Stimulated activated CD4-positive, alpha-beta T cell treated with anti-CD3 and anti-CD28 coated beads, TNF-alpha, amount 100 ng/mL, for 4 hours (primary cell): ENCODE measurements at places on chromosomes 7 and 10.

DNA sequence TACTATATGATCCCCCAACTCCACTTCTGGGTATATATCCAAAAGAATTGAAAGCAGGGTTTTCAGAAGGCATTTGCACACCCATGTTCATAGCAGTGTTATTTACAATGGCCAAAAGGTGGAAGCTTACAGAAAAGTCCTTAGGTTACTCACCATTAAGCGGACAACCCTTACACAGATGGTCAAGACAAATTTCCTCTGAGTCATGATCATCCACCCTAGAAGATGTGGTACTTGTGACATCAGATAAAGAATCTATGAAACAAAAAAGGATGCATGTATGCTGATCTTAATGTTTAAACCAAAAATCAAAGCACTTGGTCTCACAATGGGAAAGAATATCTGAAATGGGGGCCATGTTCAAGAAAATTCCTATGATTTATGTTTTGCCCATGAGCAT, 31.1 kb downstream of the ZC3HAV1 start:
- no peak for DNase-seq

GRCh38 chr10:73469579-73469978, 26.2 kb downstream of the PPP3CB start:
- DNase-seq = no peak

- no peak for DNase-seq
Observed at GRCh38 chr7:22319424-22320403, 37.2 kb downstream of the RAPGEF5 start.

DNA sequence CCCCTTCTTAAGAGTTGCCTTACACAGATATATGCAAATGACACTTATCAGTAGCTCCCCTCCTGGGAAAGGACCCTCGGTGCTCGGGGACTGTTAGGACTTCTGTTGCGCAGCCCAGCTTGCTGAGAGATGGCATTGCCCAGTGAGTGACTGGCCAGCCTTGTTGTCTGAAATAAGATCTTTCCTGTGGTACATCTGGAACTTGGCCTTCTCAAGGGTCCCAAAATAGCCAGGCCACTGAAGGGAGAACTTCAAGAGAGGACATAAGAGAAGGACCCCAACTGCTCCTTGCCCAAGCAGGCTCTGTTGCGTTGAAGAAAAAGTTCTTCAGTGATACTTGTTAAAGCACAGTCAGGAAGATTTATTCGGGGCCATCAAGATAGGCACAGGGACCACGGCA, 17.3 kb downstream of the BAG3 start:
- no peak for DNase-seq

DNA sequence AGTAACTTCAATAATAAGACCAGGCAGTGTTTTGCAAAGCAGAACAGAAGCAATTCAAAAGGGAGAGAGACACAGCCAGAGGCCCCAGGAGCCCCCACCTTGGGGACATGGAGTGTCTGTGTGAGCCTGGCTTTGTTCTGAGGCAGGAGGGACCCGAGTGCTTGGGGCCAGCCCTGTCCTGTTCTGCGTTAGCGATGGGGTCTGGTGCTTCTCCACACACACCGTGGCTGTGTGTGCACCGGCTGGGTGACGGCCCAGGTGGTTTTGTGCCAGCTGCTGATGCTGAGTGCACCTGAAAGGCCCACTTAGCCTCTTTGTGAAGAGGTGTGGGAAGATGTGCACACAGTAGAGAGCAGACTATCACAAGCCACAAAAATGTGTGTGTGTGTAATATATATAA, 468.9 kb downstream of the DNAJB6 start:
- no peak for DNase-seq

GRCh38 chr10:104894681-104895080, 253.6 kb downstream of the SORCS3 start:
- DNase-seq = no peak

- no peak for DNase-seq
Observed at GRCh38 chr7:94176694-94177200, 172.6 kb upstream of the BET1 start.

DNA sequence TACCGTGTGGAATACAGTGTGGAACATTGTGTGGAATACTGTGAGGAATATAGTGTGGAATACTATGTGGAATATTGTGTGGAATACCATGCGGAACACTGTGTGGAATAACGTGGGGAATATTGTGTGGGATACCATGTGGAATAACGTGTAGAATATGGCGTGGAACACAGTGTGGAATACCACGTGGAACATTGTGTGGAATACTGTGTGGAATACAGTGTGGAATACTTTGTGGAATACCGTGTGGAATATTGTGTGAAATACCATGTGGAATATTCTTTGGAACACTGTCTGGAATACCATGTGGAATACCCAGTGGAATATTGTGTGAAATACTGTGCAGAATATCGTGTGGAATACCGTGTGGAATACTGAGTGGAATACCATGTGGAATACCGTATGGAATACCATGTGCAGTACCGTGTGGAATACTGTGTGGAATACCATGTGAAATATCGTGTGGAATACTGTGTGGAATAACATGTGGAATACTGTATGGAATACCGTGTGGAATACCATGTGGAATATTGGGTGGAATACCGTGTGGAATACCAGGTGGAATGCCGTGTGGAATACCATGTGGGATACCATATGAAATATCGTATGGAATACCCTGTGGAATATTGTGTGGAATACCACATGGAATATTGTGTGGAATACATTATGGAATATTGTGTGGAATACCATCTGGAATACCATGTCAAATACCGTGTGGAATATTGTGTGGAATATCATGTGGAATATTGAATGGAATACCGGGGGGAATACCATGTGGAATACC, 133.1 kb upstream of the CHST15 start:
- no peak for DNase-seq

DNA sequence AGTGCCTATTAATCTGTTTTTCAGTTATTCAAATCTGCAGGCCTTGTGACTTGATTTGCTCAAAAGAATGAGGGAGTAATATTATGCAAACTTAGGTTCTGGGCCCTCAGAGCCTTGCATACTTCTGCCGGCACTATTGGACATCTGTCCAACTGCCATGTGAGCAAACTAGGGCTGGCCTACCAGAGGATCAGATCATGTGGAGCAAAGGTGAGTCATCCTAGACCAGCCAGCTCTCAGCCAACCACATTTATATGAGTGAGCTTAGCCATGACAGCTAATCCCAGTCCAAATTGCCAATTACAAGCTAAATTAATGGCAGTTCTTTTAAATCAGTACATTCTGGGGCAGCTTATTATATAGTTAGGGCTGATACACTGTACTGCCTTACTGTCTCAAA, 69.6 kb downstream of the SDHAF3 start:
- no peak for DNase-seq
